ENCODE measurements at places on chromosomes 6 and 20. TPM values are rescaled to one million over a fixed set of nuclear protein-coding genes. Genes with fewer than 3 reads are reported as not detected.

SCRT2 gene
- total RNA-seq: not detected

FAM184A gene
- 2.1 TPM for total RNA-seq

FERMT1 gene
- not detected for total RNA-seq

PRDM13 gene
- not detected for total RNA-seq

PPP1R3G gene
- total RNA-seq: not detected

ALDH8A1 gene
- 3.4 TPM for total RNA-seq

PPP1R14C gene
- not detected for total RNA-seq

SRSF3 gene
- 646 TPM for total RNA-seq

TSHZ2 gene
- 29.1 TPM for total RNA-seq

DNA sequence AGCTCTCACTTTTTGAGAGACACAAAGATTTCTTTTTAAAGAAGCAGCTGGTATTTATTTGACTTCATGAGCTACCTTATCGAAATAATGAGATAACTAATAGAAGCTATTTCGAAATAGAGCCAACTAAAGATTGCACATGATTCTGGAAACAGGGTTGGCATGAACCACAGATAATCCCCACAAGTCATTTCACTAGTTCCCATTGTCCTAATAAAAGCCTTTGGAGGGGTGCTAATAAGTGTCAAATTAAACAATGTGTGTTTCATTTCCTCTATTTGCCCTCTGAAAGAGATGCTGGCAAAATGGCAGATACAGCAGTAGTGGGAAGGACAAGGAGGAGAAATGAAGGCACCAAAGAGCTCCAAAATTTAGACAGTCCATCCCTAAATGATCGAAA is 78.6 kb upstream of the RIPOR2 start:
- no peak for DNase-seq

GRCh38 chr6:42017021-42017643 is 33.2 kb upstream of the TAF8 start:
- no peak for DNase-seq

DNA sequence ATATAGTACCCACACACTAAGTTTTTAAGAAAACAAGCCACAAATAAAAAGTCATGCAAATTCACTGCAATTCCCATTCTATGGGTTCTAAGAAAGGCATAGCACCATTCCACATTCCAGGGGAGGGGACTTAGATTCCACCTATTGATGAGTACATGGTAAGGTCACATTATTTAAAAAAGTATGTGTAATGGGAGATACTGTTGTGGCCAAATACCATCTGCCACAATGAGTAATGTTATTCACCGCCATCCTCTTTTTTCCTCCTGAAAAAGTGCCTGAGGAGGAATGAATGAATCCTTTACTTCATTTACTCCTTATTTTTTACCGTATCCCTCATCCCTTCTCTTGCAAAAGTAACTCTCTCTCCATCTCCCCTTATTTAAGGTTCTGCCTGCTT is 27.0 kb upstream of the ADGRF1 start:
- DNase-seq: no peak

DNA sequence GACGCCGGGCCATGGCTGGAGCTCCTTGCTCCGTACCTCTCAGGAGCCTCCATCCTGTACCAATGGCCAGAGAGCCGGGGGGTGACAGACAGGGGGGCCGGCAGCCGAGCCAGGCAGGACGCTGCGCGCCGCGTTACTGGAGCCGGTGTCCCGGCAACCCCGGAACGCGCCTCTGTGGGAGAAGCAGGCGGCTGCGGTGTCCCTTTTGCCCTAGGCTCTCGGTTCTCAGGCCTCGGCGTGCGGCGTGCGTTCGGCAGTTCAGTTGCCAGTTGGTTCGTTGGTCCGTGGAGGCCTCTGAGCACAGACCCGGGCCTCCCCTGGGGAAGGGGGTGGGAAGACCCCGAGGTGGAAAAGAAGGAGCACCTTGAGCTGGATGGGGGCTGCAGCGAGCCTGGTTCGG is at the start of gene SPATS1:
TSS of gene SPATS1 (plus strand) at position 162 of the 400 bp plus-strand sequence. CDS start 446 bp downstream, outside the sequence.
- no peak for DNase-seq

GRCh38 chr6:144160431-144161005 is 10.2 kb downstream of the STX11 start:
- no peak for DNase-seq

DNA sequence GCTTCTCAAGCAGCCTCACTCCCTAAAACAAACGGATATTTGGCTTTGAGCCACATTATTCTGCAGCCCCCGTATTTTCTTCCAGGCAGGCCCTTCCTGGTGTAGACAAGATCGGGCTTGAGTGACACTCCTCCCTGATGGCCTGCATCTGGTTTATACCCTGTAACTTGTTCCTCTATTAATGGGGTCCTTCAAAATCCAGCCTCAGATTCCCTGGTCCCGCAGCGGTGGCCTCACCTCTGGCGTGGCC is 375 bp upstream of the TMEM14C start:
- DNase-seq: no peak

DNA sequence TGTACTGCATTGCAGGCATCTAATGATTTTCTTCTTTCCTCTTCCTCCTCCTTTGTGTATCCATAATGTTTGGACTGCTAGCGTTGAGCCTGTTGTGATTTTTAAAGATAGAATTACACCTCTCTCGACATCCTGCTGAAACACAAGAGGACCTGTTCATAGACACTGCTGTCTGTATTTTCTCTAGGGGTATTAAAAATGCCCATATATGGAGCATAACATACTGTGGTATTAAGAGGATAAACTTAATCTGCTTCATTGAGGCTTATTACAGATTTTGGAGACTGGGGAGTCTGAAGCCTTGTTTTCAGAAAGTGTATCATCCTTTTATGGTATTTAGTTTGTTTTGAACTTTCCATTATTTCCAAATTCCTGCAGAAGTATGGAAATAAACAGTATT is 414.3 kb downstream of the CDKAL1 start:
- no peak for DNase-seq

DNA sequence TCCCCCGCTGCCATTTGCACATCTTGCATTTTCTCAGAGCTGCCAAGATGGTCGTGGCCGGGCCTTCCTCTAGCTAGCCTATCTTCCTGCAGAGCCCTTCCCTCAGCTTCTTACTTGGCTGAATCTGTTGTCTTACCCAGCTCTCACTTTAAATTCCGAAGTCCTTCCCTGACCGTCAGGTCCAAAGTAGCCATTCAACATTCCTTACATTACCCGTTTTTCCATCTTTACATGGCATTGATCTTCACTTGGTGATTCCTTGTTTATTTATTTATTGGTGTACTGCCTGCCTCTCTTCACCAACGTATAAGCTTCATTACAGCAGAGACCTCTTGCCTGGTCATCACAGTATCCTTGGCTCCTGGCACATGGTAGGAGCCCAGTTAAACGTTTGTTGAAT is 137.4 kb upstream of the ESR1 start:
- no peak for DNase-seq

- DNase-seq: no peak
These were observed 19.2 kb upstream of the SCP2D1 start for GRCh38 chr20:18794428-18794787.

- DNase-seq: no peak
These were observed 7.0 kb upstream of the ID4 start for GRCh38 chr6:19830171-19830570.

DNA sequence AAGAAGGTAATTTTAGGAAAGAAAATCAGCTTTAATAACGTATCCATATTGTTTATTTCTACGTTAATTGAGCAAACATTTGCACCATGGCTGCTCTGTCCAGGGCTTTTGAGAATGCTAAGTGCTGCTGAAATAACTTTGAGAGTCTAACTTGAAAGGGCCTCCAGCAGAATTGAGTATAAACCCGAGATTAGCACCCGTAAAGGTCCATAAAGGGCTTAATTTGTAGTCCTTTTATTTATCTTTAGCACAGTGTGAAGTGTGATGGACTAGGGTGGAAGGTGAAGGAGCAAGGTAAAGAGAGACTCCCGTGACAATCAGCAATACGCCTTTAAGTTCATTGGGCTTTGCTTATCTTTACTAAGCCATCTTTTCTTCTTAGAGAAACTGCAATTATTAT is 77.7 kb upstream of the SUPT3H start:
- DNase-seq: no peak

- DNase-seq: no peak
These were observed 115.1 kb upstream of the ARID1B start for GRCh38 chr6:156662025-156662445.

- no peak for DNase-seq
These were observed 401.2 kb upstream of the BTBD3 start for GRCh38 chr20:11516448-11516847.

DNA sequence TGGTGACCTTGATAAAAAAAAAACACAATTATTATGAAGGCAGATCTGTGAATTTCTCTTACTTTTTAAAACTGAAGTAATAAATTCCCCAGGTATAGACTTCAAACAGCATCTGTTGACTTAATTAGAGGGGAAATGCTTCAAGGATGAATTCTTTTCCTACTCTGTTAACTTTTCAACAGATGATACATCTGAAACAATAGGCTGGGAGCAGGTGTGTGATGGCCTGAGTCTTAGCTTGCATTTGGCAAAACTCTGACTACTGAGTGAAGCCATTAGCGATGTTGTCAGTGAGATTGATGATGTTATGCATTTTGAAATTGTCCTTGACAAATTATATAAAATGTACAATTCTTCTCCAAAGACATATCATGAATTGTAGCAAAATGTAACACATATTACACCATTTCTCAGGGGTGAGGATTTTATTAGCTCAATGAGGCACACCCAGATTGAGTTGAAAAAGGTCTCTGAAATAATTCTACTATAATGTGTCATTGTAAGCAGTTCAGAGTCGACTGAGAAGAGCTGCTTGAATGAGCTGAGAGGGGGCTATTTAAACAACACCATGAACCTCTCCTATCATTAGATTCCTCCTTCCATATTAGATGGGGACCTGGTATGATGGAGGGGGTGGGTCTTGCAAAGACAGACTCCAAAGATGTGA is 39.6 kb upstream of the OGFRL1 start:
- DNase-seq: no peak

DNA sequence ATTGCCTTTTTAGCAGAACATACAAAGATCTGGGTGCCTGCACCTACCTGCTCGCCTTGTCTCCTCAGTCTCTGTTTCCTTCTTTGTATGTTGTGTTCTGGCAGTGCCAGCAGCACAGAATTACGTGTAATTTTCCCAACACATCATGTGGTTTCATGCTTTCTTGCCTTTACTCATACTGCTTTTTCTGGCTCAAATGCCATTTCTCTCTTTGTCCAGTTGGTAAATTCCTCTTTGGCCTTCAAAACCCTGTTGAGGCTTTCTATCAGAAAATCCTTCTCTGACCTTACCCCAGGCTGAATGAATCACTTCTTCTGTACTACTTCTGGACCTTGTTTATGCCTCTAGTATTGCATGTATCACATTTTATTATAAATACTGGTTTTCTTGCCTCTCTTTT is 31.8 kb downstream of the L3MBTL3 start:
- DNase-seq: no peak

- no peak for DNase-seq
These were observed 384.5 kb upstream of the ARID1B start for GRCh38 chr6:156392648-156393047.

DNA sequence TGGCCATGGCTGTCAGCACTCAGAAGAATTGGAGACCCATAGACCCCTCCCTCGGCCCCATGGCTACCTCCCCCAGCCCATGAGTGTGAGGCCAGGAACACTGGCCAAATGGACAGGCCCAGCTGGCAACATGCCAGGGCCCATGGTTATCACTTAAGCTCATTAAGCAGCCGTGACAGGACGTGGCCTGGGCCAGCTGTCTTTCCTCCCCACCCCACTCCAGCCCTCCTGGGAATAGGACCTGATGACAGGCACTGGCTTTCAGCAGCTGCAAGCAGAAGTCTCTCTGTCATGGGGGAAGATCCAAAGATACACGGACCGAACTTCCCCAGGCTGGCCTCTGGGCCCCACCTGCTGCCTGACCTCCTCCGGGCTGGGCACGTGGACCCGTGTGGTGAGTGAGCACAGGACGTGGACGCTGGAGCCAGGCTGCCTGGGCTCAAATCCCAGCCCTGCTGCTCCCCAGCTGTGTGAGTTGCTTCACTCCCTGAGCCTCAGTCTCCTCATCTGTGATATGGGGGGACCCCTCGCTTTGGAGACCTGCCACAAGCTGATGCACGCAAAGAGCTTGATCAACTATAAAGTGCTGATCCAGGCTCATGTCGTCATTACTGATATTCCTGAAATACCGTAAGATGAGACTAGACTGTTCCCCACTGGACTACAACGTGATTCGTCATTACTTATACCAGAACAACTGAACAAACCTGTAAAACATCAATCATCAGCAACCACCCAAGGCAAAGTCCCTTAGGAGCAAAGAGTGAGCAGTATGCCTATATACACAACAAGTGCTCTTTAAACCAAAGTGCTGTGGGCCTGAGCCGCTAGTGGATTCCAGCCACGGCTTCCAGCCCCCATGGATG is 22.0 kb upstream of the VSTM2L start:
- DNase-seq: no peak

GRCh38 chr20:47343007-47343472 is 13.5 kb downstream of the ZMYND8 start:
- no peak for DNase-seq

Data from T-helper 17 cell (primary cell).